ENCODE measurements at places on chromosomes 5 and 9.

GRCh38 chr9:121239071-121239470 is 28.9 kb upstream of the GSN start:
- DNase-seq = no peak

GRCh38 chr9:121286973-121287741 is 19.2 kb downstream of the GSN start:
- DNase-seq = no peak

GRCh38 chr5:79613549-79613948 is 1.3 kb downstream of the TENT2 start:
- no peak for DNase-seq

- no peak for DNase-seq
Measured at GRCh38 chr5:143459433-143459832, 55.9 kb upstream of the NR3C1 start.

- DNase-seq = no peak
Measured at GRCh38 chr5:7801891-7802614, 48.9 kb downstream of the CFAP90 start.

DNA sequence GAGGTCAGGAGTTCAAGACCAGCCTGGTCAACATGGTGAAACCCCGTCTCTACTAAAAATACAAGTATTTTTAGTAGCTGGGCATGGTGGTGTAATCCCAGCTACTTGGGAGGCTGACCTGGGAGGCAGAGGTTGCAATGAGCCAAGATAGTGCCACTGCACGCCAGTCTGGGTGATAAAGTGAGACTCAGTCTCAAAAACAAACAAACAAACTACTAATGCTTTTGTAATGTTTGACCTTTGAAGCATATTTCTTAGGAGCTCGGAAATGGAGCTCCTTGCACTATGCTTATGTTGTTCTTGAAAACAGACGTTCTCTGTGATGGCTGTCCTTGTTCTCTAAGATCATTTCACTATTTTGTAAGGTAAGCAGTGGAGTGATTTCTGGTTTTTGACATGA is 6.0 kb downstream of the F2RL2 start:
- DNase-seq = no peak

DNA sequence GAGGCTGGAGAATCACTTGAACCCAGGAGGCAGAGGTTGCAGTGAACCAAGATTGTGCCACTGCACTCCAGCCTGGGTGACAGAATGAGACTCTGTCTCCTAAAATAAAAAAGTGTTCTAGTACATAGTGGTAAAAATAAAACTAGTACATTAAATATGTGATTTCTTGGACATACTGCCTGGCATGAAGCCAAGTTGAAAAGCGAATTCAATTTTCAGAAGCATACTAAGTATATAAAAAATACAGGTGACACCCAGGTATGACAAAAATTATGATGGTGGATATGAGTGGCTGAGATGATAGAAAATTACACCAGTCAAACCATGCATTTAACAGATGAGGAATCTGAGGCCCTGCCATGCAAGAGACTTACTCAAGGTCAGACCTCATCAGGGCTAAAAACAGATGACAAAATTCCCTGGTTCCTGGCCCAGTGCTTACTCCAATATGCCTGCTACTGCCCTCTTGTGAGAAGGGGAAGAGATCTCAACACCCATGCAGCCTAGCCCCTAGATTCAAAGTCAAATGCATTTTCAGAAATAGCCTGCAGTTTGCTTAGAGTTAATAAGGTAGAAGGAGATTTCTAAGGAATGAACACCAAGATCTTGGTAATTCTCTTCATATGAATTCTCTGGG is 46.6 kb upstream of the GNPDA1 start:
- DNase-seq = no peak

DNA sequence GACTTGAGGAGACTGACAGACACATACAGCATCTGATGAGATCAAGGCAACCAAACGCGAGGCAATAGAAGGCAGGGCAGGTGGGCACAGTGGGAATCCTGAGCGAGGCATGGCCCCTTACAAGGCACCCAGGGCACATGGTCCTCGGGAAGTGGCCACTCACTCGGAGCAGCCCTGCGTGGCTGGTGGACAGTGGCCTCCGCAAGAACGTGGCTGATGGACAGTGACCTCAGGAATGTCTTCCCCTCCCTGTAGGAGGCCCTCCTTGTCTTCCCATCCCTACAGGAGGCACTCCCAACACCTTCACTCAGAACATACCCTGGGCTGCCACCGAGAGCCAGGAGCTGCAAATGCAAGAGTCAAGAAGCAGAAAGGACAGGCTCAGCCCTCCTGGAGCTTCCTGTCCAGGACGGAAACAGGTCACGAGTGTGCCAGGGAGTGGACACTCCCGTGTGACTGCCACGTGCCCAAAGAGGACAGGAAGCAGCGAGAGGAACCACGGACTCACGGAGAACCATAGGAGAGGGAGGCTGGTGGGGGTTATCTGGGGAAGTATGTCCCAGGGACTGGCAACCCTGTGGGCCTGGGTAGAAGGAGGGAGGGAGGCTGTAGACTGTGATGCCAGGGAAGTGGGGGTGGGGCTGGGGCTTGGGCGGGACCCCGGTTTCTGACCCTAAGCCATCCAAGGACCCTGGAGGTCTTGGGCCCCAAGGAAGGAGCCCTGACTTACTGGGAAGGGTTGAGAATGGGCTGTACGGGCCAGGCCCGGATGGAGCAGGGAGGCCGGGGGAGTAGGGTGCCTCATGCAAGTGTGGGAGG is 321.9 kb upstream of the IRX4 start:
- no peak for DNase-seq

- no peak for DNase-seq
Measured at GRCh38 chr5:147431586-147431985, 78.3 kb downstream of the DPYSL3 start.

- no peak for DNase-seq
Measured at GRCh38 chr9:133163504-133164172, at the start of gene GBGT1. Gene GBGT1, minus strand, starts transcription at chr9:133163914. Its CDS starts 1,502 bp downstream, at chr9:133162412.

GRCh38 chr5:150579462-150580400 is 60.7 kb upstream of the SYNPO start:
- DNase-seq = no peak

DNA sequence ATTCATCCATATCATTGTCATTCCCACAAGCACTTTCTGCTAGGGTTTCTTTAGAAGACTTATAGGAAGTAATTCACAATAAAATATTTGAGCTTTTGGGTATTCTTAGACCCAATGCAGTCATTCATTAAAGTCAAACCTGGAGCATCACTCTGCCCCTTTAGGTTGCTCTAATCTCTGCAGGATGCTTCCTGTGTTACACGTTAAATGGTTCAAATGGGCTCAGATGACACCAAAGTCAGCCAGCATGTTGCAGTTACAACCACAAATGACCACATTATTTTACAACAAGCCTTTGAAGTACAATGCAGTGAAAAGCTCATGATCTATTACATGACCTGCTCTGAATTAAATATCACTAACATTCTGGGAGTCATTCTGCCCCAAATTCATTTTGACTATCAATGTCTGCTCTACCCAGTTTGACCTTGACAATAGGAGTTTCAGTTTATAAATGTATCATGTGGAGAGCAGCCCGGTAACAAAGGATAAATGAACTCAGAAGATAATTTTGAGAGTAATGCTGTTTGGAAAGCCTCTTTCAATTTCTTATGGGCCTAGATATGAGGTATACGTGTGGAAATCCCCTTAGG is 668.6 kb upstream of the DMAC1 start:
- DNase-seq = no peak

DNA sequence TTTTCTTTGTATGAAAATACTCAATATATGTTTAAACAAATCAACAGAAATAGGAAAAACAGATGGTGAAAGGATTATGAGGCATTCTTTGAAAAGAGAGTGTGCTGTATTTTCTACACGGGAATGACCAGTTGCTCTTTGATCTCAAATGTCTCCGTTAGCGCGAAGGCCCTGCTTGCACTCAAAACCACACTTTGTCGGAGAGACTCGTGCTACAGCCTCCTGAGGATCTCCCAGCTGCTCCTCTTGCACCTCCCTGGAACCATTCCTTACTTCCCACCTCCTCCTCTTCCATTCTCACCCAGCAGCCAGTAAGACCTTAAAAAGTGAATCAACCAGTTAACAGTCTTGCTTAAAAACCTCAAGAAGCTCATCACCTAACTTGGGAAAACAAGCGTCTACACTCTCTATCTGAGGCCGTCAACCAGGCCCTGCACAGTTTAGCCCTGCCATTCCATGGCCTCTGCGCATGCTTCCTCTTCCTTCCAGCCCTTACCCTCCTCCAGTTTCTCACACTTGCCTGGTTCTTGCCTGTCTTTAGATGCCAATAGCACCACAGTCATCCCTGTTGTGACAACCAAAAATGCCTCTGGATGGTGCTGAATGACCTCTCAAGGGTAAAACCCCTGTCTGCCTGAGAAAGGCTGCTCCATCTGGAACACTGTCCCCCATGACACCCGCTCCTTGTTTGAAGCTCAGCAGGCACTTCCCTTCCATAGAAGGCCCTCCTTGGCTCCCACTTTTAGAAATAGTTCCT is 594.7 kb upstream of the WWC1 start:
- no peak for DNase-seq

DNA sequence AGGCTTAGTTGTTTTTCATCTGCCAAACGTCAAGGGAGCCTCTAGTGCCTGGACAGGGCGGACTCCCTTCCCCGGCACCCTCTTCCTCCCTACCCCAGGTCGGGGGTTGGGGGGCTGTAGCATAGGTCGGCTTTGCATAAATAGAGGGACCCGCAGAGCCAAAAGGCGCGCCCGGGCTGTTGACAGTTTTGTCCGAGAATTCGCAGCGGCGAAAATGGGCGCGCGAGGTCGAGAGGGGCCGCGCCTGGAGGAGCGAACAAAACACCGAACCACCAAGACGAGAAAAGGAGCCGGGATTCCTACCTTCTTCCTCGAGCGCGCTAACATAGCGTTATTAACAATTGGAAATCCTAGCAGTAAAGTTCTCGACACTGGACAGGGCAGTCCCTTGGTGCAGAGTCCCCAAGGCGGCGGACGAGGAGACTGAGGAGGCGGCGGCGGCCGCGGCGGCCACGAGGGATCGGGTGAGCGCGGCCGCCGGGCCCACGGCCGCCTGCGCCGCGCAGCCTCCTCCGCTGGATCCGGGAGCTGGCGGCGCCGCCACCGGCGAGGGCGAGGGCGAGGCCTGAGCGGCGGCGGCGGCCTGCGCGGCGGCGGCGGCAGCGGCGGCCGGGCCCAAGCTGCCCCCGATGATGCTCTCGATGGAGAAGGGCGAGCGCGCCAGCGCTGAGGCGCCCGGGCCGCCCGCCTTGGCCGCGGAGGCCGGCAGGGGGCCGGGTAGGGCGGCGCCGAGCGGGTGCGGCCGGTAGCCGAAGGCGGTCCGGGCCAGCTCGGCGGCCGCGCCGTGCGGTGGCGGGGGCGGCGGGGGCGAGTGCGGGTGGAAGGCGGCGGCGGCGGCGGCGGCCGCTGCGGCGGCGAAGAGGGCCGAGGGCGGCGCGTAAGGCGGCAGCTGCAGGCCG is 1.7 kb downstream of the FOXD1 start:
- DNase-seq = peak; percentile 41
